ENCODE measurements at places on chromosomes 13 and 19.
A peak's percentile ranks its signal among the peaks of the same experiment; 100 is the strongest.

- no peak for DNase-seq
These were observed 1131.3 kb upstream of the PRR20A start for GRCh38 chr13:56009418-56009817.

GRCh38 chr13:114017028-114017630, 43.3 kb upstream of the C13orf46 start:
- no peak for DNase-seq

GRCh38 chr13:71290963-71291841, 575.8 kb downstream of the DACH1 start:
- peak; percentile 41 for DNase-seq

- no peak for DNase-seq
These were observed 48.5 kb downstream of the TDRD12 start for GRCh38 chr19:32767951-32768679.

DNA sequence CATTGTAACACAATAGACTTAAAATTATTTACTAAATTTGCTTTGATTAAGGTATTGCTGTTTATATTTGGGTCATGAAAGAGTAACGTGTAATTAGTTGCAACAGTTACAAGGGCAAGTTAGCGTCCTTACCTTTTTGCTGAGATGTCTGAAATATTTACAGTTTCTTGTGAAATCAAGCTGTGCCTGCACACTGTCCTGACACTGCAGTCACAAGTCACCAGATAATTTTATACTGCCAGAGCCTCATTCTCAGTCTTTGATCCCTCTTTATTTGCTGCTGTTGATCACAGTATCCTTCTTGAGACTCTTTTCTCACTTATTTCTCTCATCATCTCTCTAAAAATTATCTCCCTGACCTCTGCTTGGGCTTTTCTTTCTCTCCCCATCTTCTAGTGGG, 8.4 kb upstream of the DIAPH3 start:
- no peak for DNase-seq

DNA sequence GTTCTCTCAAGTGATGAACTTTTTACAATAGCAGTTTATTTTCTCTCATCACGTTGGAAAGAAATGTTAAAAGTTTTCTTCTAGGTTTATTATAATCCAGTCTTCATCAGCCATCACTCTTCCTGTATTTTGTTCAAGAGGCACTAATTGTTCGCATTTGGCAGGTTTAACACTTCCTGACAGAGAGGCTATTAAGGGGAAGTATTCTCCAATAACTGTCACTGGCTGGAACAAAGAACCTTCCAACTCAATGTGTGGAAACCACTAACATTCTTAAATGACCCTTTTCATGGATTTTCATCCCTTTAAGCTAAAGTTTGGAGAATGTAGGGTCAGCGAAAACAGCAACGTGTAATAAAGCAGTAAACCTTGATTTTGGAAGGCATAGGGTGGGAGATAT, 145.1 kb downstream of the PCCA start:
- no peak for DNase-seq

GRCh38 chr13:52104624-52105023, 24.2 kb downstream of the NEK5 start:
- no peak for DNase-seq

DNA sequence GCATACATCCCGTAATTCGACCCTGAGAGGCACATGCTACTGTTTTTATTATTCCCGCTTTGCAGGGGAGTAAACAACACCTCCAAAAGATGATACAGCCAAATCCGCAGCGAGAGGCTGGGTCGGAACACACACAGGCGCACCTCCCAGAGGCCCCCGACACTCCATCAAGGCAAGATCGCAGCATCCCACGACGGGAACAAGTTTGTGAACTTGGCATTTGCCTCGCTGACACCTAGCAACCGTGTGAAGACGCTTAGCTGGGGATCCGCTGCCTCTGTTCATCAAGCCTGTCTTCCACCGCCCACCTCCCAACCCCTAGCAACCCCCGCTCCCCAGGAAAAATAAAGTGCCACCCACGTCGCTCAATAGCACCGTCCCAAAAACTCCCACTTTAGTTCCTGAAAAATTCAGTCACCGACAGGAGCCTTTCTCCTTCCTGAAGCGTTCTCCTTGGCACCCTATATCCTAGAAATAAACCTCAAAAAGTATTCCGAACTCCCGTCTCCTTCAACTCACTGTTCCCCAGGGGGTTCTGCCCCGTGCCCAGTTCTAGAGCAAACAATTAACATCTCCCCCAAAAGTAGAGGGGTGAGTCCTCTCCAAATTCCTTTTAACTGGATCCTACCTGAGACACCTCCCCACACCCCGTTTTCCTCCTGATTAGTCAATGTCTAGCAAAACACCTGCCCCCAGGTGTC, 1.7 kb downstream of the GNG7 start:
- DNase-seq = no peak

- no peak for DNase-seq
These were observed 72.7 kb downstream of the ERICH6B start for GRCh38 chr13:45542878-45543277.

- DNase-seq = no peak
These were observed 26.7 kb downstream of the WDR62 start for GRCh38 chr19:36081385-36081784.

GRCh38 chr13:113742000-113742441, 17.0 kb upstream of the TMEM255B start:
- no peak for DNase-seq

DNA sequence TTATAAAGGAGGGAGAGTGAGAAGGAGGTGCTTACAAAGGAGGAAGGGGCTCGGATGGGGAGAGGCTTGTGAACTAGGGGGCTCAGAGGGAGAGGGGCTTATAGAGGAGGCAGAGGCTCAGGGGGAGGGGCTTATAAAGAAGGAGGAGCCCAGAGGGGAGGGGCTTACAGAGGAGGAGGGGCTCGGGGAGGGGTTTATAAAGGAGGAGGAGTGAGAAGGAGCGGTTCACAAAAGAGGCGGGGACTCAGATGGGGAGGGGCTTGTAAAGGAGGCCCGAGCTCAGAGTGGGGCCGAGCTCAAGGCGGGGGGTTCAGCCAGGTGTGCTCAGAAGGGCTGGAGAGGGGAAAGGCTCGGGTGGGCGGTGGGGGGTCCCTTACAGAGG, 500 bp downstream of the SMIM24 start:
- DNase-seq = no peak

DNA sequence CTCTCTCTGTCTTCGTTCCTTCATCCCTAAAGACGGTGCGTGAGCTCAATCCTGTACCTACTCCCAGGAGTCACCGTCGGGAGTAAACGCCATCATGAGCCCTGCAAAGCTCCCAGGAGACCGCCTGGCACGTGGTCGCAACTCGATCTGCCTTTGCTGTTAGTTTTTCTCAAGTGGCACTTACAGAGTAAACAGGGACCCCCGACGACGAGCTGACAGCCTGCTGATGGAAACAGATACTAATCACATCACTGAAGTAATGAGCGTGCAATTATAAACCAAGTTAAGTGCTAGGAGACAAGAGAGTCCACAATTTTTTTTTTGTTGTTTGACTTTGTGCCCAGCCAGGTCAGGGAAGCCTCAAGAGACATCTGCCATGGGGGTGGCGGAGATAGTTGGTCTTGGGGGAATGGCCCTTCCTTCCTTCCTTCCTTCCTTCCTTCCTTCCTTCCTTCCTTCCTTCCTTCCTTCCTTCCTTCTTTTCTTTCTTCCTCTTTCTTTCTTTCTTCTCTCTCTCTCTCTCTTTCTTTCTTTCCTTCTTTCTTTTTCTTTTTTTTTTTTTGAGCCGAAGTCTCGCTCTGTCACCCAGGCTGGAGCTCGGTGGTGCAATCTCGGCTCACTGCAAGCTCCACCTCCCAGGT, 23.6 kb downstream of the CACNG6 start:
- no peak for DNase-seq
